ENCODE measurements at places on chromosomes 12 and 14.

GRCh38 chr12:75706786-75707605, 195.6 kb upstream of the KRR1 start:
- no peak for DNase-seq

DNA sequence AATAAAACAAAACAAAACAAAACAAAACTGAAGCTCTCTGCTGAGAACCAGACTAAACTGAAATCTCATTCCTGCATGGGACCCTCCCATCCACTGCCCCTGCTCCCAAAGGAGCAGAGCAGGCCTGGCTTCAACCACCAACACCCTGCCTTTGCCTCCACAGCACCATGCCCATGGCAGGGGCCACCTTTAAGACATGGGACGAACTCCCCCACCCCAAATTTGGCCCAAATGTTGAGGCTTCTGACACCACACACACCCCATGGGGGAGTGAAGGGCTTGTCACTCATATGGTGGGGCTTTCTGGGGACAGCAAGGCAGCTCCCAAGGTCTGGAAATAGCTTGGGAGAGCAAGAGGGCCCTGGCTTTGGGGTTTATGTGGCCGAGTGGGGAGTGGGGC, 177.2 kb downstream of the KIF26A start:
- no peak for DNase-seq

- no peak for DNase-seq
These were observed 27.7 kb downstream of the CLMN start for GRCh38 chr14:95291859-95292542.

DNA sequence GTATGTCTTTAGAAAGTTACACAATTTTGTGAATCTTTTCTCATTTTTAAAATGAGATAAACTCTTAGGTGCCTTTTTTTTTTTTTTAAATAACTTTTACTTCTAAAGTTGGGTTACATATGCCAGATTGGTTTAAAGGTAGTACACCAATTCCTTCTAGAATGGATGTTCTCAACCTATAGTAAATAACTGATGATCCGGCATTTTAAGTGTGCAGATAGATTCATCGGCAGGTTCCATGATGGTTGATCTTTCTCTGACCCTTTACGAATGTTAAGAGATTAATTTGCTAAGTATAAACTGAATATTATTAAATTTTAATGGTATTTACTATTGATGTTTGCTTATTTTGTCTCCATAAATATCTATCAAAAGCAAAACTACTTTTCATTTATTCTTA, 8.3 kb downstream of the AP5M1 start:
- DNase-seq: no peak

- DNase-seq: no peak
These were observed 2.3 kb downstream of the MTA1 start for GRCh38 chr14:105421723-105422615.

DNA sequence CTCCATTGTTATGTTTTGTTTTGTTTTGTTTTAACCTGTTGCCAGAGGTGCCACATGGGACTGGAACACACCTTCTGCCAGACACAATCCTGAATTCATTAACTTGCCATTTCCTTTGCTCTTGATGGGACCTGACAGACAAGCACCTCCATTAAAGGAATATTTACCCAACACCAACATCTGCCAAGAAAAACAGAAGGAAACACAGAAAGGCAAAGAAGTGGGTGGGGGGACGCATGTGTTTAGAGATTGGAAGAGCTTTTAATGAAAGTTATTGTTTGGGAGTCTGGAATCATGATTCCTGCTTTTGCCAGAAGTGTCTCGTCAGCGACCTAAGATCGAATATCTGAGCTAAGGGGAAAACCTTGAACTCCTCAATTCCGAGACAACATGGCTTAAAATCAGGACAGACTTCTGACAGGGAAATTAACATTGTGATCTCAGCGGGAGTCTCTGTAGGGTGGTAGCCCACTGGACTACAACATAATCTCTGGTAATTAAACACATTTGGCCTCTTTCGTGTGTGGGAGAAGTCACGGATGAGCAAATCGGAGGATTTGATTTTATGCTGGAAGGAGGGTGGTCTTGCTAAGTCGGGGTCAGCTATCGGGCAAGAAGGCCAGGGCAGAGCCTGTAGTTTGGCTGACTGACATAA, 210.4 kb upstream of the FAR2 start:
- no peak for DNase-seq

DNA sequence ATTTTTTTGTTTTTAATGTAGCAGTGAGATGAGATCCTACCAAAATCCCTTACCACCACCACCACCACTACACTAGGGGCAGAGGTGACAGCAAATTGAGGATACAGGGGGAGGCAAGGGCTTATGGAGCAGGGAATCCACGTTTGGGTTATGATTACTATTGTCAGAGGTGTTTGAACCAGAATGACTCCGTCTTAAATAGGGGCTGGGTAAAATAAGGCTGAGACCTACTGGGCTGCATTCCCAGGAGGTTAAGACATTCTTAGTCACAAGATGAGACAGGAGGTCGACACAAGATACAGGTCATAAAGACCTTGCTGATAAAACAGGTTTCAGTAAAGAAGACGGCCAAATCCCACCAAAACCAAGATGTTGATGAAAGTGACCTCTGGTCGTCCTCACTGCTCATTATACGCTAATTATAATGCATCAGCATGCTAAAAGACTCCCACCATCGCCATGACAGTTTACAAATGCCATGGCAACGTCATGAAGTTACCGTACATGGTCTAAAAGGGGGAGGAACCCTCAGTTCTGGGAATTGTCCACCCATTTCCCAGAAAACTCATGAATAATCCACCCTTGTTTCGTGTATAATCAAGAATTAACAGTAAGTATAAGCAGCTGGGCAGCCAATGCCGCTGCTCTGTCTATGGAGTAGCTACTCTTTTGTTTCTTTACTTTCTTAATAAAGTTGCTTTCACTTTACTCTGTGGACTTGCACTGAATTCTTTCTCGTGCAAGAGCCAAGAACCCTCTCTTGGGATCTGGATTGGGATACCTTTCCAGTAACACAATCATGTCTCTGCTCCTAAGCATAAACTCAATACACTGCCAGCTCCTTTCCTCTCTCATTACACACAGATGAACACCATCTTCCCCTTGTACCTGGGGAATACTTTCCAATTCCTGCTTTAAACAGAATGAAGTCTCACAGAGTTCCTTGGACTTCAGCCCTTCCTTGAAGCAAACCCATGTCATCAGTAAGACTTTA, 16.7 kb upstream of the CRY1 start:
- DNase-seq: no peak

DNA sequence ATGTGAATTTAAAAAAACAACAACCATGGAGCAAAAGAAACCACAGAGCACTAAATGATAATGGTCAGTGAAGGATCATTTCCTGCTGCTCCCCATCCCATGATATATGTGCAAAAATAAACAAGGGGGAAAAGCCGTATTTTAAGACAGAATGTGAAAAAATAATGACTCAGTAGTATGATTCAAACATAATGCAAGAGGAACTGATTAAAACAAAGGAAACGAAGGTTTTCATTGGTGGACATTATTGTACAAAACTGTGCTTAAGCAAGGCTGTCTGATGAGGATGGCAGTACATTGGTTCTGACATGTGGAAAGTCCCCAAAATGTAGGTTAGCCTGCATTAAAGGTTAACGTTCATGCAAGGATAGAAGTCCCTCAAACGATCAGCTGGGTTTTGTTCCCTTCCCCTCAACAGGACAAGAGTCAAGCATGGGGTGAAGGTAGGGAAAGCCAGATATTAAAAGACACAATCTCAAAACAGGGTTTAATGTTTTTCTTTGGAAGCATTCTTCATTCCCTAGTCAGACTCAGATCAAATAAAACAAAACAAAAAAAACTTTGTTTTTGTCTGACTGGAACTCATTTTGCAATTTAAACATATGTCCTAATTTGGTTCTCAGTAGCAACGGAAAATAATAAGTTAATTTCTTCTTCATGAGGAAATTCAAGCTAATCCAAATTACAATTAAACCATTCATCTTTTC, 26.3 kb upstream of the PTGDR start:
- no peak for DNase-seq

DNA sequence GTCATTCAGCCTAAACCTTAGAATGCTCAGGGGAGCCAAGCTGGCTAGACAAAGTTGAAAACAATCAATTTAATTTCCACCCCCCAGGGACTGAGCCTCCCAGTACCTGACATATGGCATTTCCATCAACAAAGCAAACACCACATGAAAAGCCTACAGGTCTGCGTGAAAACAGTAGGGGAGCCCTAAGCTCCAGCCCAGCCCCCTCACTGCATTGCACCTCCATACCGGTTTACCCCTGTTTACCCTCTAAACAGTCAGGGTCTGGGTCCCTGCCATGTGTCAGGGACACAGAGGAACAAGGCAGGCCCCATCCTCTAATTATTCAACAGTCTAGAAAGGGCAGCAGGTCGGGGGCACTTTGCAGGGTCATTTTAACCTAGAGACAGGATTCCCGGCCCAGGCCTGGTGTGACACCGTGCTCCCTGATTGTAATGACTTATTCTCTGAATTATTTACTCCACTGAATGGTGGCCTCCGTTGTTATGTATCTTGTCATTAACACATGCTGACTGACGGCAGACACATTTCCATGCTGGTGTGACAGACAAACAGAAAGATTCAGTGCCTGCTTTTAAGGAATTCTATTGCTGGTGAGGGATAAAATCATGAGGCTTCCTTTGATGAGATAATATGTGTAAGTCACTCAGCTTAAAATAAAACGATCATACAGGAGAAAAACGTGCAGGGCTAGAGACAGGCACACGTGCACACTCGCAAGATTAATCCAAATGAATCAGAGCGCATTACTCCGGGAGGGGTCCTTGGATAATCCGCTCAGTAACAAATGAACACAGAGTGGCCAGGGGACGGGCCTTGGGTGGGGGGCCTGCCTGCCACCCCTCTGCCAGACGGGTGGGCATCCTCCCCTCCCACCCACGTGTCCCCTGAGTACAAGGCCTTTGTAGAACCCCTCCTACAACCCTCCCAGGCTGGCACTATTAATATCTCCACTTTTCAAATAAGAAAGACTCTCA, 23.2 kb downstream of the CCDC88C start:
- no peak for DNase-seq

DNA sequence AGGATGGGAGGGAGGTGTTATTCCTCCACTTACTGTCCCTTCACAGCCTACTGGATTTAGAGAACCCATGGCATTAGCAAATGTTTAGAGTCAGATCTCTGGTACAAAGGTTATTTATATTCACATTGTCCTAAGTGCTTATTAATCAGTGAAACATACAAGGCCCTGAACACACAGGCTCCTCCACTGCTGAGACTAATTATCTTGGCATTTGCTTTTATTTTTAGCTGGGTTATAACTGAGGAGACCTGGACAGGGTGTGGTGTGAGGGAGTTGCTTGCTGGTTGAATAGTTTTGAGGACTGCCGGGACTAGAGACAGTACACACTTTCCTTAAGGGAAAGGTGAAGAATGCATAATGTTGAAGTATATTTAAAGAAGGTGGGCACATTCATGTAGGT, 77.5 kb downstream of the FIGNL2 start:
- no peak for DNase-seq

- no peak for DNase-seq
These were observed 126.8 kb downstream of the TRAFD1 start for GRCh38 chr12:112252184-112252583.

GRCh38 chr14:68938271-68939150, 40.6 kb downstream of the ACTN1 start:
- DNase-seq: no peak

DNA sequence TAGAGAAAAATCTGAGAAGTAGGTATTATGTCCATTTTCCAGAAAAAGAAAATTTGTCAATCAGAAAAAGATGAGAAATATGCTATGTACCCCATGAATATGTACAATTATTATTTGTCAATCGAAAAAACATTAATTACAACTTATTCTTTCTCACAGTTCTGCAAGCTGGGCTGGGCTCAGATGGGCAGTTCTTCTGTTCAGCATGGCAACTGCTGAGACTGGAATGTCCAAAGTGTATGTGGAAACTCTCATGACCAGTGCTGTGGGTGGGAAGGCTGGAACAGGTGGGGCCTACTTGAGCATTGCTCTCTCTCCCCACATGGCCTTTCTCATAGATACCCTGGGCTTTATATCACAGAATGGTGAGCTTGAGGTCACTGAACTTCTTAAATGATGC, 450.3 kb upstream of the TBX3 start:
- no peak for DNase-seq

DNA sequence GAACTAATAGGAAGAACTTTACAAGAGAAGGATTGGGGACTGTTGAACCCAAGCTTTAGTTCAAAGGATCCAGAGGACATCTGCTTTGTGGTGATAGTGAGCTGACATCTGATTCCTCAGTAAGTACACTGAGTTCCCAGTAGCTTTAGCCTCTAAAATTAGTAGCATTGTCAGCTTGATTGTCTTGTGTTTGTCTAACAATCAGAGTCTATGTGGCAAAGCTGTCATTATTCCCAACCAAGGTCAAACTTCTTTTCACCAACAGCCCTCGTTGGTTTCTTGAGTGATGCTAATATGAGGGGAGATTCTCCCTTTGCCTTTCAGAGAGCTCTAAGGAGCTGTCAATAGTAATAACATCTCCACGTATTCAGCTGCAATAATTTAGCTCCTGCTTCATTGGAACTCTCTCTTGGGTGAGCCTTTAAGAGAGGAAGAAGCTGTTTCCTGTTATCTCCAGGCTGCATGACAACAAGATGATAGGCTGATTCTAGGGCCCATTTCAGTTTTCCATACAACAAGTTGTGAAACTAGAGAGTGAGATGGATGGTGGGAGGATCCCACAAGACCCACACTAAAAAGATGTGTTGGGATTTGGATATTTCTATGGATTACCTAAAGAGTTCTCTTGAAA, 46.7 kb downstream of the TGFB3 start:
- no peak for DNase-seq

DNA sequence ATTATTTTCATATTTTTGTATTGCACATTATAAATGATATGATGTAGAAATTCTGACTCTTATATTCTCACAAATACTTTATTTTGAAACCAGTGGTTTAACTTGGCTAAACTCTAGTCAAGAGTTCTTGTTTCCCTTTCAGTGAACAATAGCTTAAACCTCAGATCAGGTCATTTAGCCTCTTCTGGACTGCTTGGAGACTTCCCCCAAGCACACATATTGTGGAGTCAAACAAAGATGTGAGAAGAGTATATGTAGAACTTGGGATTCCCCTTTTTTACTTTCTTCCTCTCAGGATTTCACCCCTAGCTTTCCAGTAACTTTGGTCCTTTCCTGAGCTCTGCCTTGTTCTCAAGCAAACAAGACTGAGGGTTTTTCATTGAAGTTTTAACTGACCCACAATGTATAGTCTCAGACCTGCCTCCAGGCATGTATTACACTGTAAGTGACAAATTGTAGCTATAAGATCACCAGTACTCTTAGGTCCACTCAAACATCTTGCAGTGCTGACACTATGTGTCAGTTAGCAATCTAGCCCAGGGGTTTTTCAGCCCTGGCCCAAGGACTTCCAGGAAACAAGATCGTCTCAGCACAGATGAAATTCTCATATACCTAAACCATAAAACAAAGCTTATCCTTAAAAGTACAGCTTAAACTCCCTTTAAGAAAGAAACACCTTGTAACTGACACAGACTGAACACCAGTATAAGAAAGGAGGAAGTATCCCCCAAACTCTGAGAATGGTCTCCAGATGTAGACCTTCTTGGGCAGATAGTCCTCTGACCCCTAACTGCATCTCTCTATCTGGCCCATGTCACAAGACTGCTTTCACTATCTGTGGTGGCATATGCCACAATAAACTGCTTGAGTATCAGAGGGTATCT, 98.6 kb downstream of the SLC6A15 start:
- no peak for DNase-seq

- no peak for DNase-seq
These were observed 55.9 kb downstream of the DYNC1H1 start for GRCh38 chr14:102020058-102020971.
